ENCODE measurements at places on chromosomes 1 and 21. TPM values are rescaled to one million over a fixed set of nuclear protein-coding genes. Genes with fewer than 3 reads are reported as not detected.
A peak's percentile ranks its signal among the peaks of the same experiment; 100 is the strongest.

DNA sequence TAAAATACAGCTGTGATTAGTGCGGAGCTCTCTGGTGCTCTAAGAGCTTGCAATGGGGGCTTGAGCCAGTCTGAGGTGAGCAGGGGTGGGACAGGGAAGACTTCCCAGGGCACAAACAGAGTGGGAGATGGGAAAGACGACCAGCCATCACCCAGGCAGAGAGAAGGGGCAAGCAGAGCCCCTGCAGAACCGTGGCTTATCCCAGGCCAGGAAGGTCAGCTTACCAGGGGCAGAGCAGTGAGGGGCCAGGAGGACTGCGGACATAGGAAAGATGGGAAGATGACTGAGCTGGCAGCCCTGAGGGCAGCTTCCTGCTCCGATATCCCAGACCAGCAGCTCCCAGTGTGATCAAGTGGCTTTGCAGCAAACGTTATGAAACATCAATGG, 55.4 kb upstream of the IFFO2 start:
- no peak for DNase-seq

DNA sequence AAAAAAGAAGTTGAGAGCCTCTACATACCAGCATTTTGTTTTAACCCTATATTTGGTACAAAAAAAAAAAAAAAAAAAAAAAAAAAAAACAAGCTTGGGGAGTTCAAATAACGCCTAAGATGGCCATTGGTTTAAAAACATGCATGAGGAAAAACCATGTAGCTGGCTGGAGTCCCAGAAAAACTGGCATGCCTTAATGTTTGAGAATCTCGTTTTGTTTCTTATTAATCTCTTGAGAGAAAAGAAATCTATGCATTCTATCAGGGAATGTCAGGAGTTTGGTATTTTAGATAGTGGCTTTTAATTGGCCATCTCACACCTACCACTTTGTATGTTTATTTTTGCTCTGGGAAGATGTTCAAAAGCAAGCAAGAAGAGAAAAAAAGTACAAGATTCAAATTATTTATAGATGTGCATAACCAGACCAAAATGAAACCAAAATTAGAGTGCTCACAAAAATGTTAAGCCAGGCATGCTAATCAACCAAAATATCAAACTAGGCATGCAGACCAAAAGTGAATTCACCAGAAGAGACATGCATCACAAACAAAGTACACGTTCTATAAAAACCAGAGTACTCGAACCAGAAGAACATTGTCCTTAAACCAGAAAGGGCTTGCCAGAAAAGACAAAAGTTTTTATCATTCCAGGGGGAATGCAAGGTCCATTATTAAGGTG, 156.6 kb downstream of the AK5 start:
- no peak for DNase-seq

DNA sequence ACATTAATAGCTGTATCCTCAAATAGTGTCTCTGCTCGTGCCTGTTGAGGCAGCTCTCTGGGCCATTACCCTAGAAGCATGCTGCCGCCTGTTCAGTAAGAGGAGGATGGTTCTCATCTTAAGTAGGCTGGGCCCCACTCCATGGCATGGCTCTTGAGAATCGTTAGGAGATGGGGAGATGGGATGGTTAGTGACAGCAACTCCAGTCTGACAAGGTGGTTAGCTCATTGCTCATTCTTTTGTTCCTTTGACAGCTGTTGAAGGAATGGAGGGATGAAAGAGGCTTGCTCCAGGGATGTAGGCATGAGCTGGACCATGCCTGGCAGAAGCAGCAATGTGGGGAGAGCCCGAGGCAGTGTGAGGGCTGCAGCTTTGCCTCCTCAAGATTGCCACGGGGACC, 68.2 kb downstream of the MAP10 start:
- DNase-seq = no peak

DNA sequence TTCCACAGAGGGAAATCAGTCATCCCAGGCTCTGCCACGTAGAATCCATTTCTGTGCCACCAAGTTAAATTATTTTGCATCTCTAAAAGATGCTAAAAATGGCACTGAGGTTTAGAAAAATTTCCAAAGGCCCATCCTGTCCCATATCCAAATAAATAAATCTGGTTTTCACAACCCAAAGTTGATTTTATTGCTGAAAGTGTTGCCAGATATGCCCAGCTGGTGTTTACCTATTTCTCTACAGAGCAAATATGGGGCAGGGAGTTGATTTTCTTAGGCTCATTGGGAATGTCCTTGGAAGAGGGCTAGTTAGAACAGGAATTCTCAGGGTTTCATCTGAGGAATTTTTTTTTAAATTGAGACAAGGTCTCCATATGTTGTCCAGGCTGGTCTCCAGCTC, 19.0 kb downstream of the MAP1LC3C start:
- DNase-seq = no peak

DNA sequence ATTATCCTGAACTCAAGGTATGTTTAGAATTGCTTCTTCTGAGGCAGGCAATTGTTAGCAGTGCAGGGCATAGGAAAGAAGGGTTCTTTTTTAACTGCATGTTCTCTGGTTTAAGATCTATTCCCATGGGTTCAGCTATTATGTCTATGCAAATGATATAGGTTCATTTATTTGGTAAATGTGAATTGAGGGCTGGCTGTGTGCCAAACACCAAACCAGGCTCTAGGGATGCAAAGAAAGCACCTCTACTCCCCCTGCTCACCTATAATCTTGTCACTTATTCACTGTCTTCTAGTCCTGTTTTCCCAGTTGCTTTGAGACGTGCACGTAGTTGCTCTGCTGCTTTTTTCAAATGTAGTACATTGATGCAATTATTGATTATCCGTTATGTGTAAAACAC, 691 bp upstream of the KIFAP3 start:
- DNase-seq = no peak

- DNase-seq = no peak
These were observed 126.2 kb downstream of the TLR5 start for GRCh38 chr1:223016890-223017289.

GRCh38 chr1:46036894-46037839, 95.3 kb downstream of the PIK3R3 start:
- peak; percentile 92 for DNase-seq

GRCh38 chr21:31394309-31394708, 50.2 kb upstream of the TIAM1 start:
- no peak for DNase-seq

DNA sequence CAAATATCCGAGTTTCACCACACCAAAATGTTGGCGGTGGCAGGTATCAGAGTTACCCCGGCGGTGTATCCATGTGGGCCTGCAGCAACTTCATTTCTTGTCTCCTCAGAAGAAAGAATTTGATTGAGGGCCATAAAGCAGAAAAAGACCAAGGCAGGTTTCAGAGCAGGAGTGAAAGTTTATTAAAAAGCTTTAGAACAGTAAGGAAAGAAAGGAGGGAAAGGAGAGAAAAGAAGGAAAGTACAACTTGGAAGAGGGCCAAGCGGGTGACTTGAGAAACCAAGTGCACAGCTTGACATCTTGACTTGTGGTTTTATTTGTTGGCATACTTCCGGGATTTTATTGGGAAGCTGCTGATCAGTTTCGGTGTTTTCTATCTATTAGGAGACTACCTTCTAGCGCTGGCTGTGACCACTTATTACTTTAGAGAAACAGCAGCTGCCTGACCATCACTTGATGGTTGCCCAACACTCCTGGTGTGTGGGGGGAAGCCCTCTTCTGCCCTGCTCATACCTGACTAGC, 75.5 kb upstream of the RAB3GAP2 start:
- no peak for DNase-seq

GRCh38 chr1:178258536-178258935, 164.6 kb downstream of the RASAL2 start:
- DNase-seq = no peak

GRCh38 chr1:27487966-27488884, 1.7 kb downstream of the WASF2 start:
- DNase-seq = no peak

- DNase-seq = no peak
These were observed 378 bp upstream of the NUP210L start for GRCh38 chr1:154155251-154155650.

DNA sequence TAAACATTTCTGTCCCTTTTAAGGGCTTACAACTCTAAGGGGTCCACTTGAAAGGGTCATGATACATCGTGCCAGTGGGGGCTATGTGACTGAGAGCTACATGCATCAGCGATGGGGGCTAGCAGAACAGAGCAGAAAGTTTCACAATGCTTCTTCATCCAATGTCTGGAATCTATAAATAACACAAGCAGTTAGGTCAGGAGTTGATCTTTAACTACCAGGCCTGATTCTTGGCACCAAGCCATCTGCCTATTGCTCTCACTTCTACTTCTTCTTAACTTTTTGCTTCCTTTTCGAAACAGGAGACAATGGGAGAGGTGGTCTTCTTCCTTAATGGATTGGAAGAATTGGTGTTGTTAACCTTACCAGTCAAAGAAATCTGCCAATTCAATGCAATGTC, 410.0 kb downstream of the TGFB2 start:
- no peak for DNase-seq

DNA sequence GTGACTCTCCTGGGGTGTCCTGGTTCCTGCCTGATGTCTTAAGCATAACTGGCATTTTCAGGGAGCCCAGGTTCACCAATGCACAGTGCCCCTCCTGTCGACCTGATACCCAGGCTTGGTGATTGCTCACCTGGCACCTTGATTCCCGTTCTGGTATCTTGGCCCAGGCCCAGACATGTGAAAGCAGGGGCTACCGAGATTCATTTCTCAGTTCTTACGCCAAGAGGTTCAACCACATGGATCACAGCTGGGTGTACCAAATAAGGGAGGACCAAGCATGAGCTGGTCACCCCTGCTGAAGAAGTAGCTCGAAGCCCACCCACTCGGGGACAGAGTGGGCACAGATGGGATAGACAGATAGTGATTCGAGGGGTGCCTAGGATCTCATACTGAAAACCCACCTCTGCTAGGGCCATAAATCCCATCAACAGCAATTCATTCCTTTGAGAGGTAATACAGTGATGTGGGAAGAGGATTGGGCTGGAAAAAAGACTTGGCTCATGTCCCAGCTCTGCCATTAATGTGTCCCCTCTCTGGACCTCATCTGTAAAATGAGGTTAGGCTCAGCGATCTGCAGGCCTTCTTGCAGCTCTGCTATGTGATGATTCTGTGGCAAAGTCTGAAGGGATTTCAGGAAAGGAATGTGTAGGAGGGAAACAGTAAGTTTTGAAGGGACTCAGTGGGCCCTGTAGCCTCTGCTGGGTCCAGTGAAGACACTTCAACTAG, 2.7 kb downstream of the EPHX1 start:
- no peak for DNase-seq

DNA sequence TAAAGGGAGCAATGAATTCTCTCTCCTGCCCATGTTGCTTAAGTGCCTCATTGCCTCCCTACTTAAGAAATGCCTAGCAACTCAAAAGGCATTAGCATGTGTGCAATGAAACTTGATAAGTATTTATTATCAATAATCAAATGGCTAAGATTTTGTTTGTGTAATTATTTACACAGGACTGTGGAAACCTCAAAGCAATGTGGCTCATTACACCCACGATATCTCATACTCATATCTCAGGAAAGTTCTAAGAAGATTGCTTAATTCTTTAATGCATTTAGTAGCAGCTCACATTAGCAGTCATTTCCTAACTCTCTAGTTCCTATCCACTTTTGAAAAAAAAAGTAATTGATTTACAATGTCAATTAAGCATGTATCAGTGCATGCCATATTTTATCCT, 253.3 kb downstream of the DUSP10 start:
- no peak for DNase-seq

- peak; percentile 79 for DNase-seq
These were observed 19.2 kb upstream of the PTTG1IP start for GRCh38 chr21:44892536-44893277.

DNA sequence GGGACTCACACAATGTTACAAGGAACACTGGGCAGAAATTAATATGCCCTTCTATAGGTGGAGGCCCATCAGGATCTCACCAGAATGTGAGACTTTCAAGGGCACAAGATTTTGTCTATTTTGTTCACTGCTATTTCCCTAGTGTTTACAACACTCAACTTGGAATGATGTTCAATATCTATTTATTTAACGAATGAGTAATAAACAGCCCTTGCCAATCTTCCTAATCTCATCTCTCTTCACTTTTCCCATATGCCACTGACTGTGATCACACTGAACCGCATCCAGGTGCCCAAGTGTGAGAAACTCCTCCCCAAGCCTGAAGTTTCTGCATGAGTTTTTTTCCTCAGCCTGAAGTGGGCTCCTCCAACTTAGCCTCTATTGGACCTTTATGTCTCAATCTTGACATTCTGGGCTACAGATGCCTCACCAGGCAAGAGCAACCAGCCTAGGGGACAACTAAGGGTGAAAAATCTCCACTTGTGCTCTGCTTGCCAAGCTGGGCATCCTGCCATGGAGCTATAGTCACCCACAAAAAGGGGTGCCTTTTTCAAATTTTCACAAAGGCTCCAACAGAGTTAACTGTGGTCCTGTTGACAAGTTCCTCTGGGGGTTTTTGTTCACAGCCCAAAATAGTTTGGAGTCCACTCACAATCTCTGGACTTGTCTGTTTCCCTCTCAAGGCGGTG, 105.6 kb downstream of the PLPP3 start:
- no peak for DNase-seq

GRCh38 chr1:208486677-208487076, 242.5 kb upstream of the PLXNA2 start:
- no peak for DNase-seq

- no peak for DNase-seq
These were observed 70.6 kb downstream of the FNBP1L start for GRCh38 chr1:93518516-93518915.

GRCh38 chr1:225441314-225442122, 13.7 kb upstream of the LBR start:
- DNase-seq = no peak

GRCh38 chr1:109275706-109276345, 7.1 kb downstream of the PSRC1 start:
- no peak for DNase-seq

GRCh38 chr1:56798053-56798471, 21.1 kb downstream of the FYB2 start:
- no peak for DNase-seq

- no peak for DNase-seq
These were observed 70.0 kb upstream of the C21orf91 start for GRCh38 chr21:17889171-17889570.

DNA sequence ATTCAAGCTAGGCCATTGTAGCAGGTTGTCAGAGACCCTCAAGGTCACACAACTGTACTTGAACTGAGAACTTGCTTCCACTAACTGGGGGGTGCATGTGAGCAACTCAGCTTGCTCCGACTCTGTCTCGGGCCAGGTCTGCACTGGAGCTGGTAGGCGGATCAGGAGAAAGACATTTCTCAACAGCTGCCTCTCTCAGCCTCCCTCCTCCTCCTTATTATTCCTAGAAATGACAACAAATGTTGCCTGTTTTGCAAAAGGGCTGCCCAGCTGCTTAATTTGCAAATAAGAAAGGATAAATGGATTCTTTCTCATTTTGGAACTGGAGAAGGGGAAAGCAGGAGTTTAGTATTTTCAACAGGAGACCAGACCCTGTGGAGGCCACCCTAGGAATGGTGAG, 140.5 kb downstream of the RHOU start:
- DNase-seq = no peak

The IVL gene
- total RNA-seq = not detected

The SPATA21 gene
- total RNA-seq = not detected

The LDLRAD1 gene
- not detected for total RNA-seq

The MFN2 gene
- 61.9 TPM for total RNA-seq

The LPAR3 gene
- total RNA-seq = 14.0 TPM

The SELE gene
- total RNA-seq = not detected

The PPIE gene
- total RNA-seq = 28.8 TPM

The BCAN gene
- total RNA-seq = 10.3 TPM

The CAPN8 gene
- total RNA-seq = not detected

All from glutamatergic neuron (in vitro differentiated cells).